Left ventricle myocardium inferior (tissue), 1 donor: ENCODE measurements at places on chromosomes 6 and 20.
A peak's percentile ranks its signal among the peaks of the same experiment; 100 is the strongest.

DNA sequence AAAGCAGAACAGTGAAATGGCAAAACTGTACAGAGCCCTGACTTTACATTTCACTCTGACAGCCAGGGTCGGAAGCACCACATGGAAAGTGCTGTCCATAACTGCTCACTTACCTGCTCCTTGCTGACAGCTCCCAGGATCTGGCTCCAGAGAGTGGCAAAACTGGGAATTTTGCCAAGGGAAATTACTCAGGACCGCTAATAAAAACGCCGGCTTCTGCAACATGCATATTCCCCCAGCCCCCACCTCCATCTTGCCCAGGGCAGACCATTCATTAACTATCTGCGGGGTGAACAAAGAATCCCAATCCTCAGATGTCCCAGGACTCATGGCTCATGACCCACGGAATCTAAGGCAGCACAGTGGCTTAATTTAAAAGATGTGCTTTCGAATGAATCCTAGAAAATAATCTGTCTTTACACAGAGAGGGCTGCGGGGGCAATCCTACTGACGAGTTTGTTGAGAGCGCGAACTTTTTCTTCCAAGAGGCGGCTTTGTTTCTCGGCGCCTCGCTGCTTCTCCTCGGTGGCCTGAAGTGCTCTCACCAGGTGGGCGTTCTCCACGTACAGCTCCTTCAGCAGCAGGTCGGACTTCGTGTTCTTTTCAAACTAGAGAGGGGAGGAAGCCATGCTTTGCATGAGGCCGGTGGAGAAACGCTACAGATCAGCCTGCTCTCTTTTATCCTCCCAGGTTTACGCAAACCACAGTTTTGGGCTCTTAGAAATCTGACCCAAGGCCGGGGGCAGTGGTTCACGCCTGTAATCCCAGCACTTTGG is 45.8 kb downstream of the GINS1 start:
- no peak overlapping the region for H3K4me3 ChIP-seq
- no peaks in the 10 kb centered on the region for H3K27me3 ChIP-seq
- no peak for DNase-seq
- no peak overlapping the region for H3K27ac ChIP-seq

DNA sequence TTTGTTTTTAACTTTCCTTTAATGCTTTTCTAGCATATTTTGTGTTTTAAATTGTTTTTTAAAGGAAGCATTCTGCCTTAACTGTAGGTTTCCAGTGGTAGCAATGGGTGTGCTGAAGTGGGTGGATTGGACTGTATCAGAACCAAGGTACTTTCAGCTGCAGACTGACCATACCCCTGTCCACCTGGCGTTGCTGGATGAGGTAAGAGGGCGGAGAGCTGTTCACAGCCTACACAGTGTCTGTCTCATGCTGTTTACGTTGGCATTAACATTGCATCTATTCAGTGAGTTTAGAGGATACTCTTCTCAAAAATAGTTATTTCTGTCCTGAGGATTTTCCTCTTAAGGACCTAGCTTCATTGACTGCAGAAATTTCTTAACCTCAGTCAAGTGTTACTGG is 11.9 kb downstream of the NELFCD start:
- H3K27ac ChIP-seq, result peak overlapping the region; percentile 30
- H3K27me3 ChIP-seq, result no peaks in the 10 kb centered on the region
- H3K36me3 ChIP-seq, result peaks cover 100% of the 10 kb centered on the region
- H3K4me3 ChIP-seq, result no peak overlapping the region
- peaks cover 33% of the 10 kb centered on the region for H3K4me1 ChIP-seq

DNA sequence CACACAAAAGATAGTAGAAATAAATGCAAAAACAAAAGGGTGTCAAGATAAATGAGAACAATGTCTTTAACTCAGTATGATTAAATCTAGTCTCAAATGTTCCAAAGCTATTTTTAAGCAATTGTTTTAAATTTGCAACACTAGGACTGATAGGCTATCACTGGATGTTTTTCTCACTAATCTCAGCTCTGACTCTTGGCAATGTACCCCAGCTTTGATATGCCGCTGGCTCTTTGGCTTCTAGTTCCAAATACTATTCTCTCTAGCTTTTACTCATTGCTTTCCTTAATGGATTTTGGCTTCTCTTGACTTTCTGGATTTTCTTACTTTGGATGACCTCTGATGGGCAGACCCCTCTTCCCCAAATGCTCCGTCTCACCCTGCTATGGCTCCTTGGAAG is 116.0 kb upstream of the SLC35B3 start:
- DNase-seq, result no peak
- no peaks in the 10 kb centered on the region for H3K27me3 ChIP-seq
- H3K4me1 ChIP-seq, result peaks cover 7% of the 10 kb centered on the region
- H3K4me3 ChIP-seq, result no peak overlapping the region

- peaks cover 50% of the 10 kb centered on the region for H3K4me1 ChIP-seq
- no peaks in the 10 kb centered on the region for H3K36me3 ChIP-seq
- H3K27ac ChIP-seq, result peak overlapping the region; percentile 76
- no peak for DNase-seq
Observed at GRCh38 chr6:53328375-53328774, 20.4 kb downstream of the ELOVL5 start.

DNA sequence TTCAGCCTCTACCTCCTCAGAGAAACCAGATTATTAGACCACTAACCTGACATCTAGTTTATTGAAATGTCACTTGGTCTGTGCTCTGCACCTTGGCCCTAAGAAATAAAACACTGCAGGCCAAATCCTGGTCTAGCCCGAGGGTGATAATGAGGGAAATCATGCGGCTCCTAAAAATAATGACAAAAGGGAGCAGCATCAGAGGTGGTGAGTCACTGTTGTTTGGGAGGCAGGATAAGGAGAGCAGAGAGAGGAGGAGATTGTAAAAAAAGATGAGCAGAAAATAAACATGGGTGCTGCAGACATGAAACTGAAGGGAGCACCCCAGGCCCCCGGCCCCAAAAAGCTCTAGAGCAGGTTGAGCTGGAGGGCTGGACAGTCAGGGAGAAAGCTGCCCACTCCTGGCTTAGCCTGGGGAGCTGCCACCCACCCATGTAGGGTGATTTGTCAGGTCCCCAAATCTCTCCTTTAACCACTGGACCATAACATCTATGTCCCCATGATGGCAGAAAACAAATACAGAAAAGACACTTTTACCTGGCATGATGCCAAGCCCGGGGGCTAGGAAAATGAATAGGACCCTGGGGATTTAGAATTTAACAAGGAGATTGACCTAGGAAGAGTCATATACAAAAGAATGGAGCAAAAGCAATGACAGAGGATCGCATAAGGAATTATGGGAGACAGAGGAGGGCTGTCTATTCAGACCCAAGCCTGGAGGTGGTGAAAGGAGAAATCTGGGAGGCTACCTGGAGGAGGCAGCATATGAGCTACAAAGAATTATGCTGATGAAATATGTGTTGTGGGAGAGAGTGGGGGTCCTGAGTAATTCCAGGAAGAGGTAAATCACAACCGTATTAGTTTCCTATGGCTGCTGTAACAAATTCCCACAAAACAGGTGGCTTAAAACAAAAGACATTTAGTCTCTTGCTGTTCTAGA is 103.7 kb downstream of the SNAP25 start:
- no peak for DNase-seq
- H3K4me1 ChIP-seq, result no peaks in the 10 kb centered on the region
- no peak overlapping the region for H3K4me3 ChIP-seq
- H3K27ac ChIP-seq, result no peak overlapping the region
- no peaks in the 10 kb centered on the region for H3K36me3 ChIP-seq

- DNase-seq, result no peak
- no peak overlapping the region for H3K27ac ChIP-seq
- H3K36me3 ChIP-seq, result no peaks in the 10 kb centered on the region
Observed at GRCh38 chr6:112579601-112580000, 232.5 kb downstream of the RFPL4B start.

DNA sequence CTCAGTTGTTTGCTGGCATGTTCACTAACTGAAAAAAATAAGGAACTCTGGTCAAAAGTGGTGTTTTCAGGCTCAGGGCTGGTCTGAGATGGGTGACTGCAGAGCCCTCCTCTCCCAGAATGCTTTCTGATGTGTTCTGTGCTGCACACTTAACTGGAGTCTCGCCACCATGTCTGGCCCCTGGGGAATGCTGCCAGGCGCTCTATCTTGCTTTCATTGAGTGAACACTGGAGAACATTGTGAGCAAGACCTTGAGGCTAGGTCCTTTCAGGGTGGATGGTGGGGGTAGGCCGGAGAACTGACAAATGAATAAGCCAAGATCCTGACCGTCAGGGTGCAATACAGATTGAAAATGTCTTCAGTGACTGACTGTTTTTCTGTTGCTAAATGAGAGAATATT is 19.5 kb downstream of the PANK2 start:
- H3K4me3 ChIP-seq, result no peak overlapping the region
- H3K27ac ChIP-seq, result peak overlapping the region; percentile 75
- H3K36me3 ChIP-seq, result peaks cover 52% of the 10 kb centered on the region
- no peaks in the 10 kb centered on the region for H3K27me3 ChIP-seq
- peak; percentile 66 for DNase-seq

- no peak overlapping the region for H3K27ac ChIP-seq
- no peaks in the 10 kb centered on the region for H3K36me3 ChIP-seq
- DNase-seq, result no peak
Observed at GRCh38 chr6:28683945-28684538, 158.4 kb downstream of the GPX5 start.

DNA sequence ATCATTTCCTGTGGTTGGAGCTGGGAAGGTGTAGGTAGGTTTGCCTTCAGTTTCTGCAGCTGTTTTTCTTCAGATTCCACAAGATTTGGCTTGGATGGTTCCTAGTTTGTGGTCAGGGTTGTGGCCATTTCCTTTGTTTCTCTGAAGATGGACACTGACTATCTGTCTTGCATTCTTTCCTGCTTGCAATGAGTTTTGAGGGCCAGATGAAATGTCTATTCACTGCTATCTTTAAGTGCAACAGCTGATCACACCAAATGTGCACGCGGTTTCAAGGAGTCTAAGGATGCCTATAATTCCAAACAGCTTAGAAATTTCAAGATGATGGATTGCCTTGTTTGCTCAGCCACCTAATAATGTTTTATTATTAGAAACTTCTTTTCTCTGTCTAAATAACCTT is 28.4 kb downstream of the IL20RA start:
- no peaks in the 10 kb centered on the region for H3K36me3 ChIP-seq
- no peak for DNase-seq
- H3K27ac ChIP-seq, result no peak overlapping the region
- peaks cover 26% of the 10 kb centered on the region for H3K4me1 ChIP-seq
- no peaks in the 10 kb centered on the region for H3K27me3 ChIP-seq

GRCh38 chr6:6886886-6887285 is 220.9 kb upstream of the RREB1 start:
- peaks cover 34% of the 10 kb centered on the region for H3K4me1 ChIP-seq
- no peaks in the 10 kb centered on the region for H3K36me3 ChIP-seq
- H3K4me3 ChIP-seq, result no peak overlapping the region
- H3K27ac ChIP-seq, result no peak overlapping the region
- no peak for DNase-seq

DNA sequence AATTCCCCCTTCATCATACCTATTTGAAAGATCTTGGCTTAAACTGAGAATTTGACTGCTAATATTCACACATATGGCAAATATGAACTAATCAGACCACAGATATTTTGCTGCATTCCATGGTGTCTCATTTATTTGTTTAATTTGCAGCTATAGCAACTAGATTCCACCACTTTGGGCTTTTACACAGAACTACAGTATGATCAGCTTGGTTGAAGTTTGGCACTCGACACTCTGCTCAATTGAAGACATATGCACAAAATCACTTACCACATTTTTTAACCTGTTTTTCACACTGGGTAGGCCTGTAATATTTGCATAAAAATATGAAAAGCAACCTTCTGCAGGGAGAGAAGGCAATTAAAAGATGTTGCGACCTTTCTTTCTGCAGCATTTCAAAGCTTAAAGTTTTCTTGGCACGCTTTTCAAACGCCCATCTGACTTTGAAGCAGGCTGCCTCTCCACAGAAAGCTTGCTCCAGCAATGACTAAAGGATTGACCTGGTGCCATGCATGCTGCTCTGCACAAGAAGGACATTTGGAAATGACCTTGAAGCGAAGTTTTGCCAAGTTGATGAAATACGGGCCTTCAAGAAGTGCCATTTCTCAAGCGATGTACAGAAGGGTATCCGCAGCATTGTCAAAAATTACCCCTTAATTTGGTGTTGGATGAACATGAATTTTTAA is 126.7 kb downstream of the AIG1 start:
- H3K4me1 ChIP-seq, result peaks cover 35% of the 10 kb centered on the region
- H3K4me3 ChIP-seq, result no peak overlapping the region

DNA sequence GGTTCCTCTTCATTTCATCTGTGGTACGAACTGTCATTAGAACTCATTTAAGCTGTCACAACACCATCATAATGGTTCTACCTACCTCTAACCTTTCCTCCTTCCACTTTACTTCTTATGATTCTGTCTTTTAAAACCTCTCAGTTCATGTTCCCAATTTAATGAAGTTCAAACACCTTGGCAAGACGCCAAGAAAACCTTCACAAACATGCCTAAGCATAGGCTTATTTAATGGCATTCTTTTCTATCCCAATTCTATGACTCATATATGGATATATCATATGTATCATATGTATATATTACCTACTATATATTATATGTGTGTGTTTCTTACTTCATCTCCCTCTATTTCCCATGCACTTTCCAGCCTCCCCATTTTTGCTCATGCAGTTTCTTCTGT is 283.4 kb upstream of the TBX18 start:
- no peaks in the 10 kb centered on the region for H3K27me3 ChIP-seq
- H3K4me3 ChIP-seq, result no peak overlapping the region
- no peaks in the 10 kb centered on the region for H3K36me3 ChIP-seq
- H3K27ac ChIP-seq, result no peak overlapping the region

- peaks cover 50% of the 10 kb centered on the region for H3K27me3 ChIP-seq
- peaks cover 89% of the 10 kb centered on the region for H3K4me1 ChIP-seq
- H3K36me3 ChIP-seq, result peaks cover 2% of the 10 kb centered on the region
- DNase-seq, result no peak
Observed at GRCh38 chr20:62644802-62645496, 2.6 kb downstream of the SLCO4A1 start.

- peaks cover 17% of the 10 kb centered on the region for H3K4me1 ChIP-seq
- peak overlapping the region; percentile 80 for H3K27ac ChIP-seq
- H3K27me3 ChIP-seq, result peaks cover 4% of the 10 kb centered on the region
- no peaks in the 10 kb centered on the region for H3K36me3 ChIP-seq
Observed at GRCh38 chr6:96923871-96924493, 546 bp upstream of the KLHL32 start.

DNA sequence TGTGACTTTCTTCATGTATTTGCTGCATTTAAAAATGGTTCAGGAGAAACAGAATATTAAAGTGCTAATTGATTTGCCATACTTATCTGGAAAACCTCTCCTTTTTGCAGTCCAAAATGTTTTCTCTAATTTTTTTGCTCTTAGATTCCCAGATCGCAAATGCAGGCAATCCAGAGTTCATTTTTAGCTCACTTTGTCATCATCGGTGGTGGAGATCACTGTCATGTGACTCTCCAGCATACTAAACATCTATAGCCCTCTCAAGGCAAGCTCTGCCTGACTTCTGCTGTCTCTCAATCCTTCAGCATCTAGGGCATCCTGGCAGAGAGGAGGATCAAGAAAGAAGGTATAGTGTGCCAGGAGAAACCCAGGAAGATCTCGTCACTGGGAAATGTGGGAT is 24.8 kb downstream of the ABRACL start:
- H3K36me3 ChIP-seq, result no peaks in the 10 kb centered on the region
- no peaks in the 10 kb centered on the region for H3K27me3 ChIP-seq
- no peak overlapping the region for H3K4me3 ChIP-seq
- no peak overlapping the region for H3K27ac ChIP-seq
- DNase-seq, result no peak
